Calu3 (cell line): ENCODE measurements at places on chromosomes 3 and 15. TPM values are rescaled to one million over a fixed set of nuclear protein-coding genes. Genes with fewer than 3 reads are reported as not detected.

- H3K27me3 ChIP-seq: peaks cover 60% of the 10 kb centered on the region
- H3K4me3 ChIP-seq: no peak overlapping the region
- H3K4me1 ChIP-seq: no peaks in the 10 kb centered on the region
- no peaks in the 10 kb centered on the region for H3K36me3 ChIP-seq
- no peak for DNase-seq
- no peak overlapping the region for H3K27ac ChIP-seq
Observed at GRCh38 chr3:127212711-127213110, 19.8 kb downstream of the PRR23E start.

- DNase-seq: peak; percentile 45
- peaks cover 57% of the 10 kb centered on the region for H3K4me1 ChIP-seq
- H3K36me3 ChIP-seq: peaks cover 12% of the 10 kb centered on the region
- no peaks in the 10 kb centered on the region for H3K27me3 ChIP-seq
Observed at GRCh38 chr3:98977520-98977919, 76.0 kb upstream of the DCBLD2 start.

Gene THBS1
- 81.2 and 199 TPM in 2 replicates for total RNA-seq

DNA sequence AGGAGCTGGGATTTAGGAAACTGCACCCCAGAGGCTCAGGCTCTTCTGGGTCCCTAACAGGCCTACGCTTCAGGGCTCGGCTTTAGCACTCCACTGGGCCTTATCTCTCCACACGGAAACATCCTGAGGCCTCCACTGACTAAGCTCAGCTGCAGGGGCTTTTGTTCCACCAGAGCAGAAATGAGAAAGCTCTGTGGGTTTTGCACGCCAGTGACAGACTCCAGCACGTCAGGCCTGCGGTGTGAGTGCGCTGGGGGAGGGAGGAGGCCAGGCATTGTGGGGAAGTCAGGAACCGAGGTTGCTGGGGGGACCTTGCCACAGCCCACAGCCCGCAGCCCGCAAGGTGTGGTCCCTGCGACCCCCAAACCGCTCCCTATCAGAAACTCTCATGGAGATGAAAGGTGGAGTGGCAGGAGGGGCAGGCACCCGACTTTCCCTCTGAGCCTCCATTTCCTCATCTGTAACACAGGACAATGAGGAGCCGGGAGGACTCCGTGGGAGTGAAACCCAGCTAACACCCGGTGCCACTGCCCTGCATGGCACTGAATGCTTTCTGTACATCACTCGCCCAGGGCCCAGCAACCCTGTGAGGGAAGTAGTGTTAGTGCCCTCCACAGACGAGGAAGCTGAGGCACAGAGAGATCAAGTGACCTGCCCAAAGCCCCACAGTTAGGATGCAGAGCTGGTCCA lies 106.5 kb downstream of the TPRA1 start:
- no peaks in the 10 kb centered on the region for H3K36me3 ChIP-seq
- peaks cover 99% of the 10 kb centered on the region for H3K27me3 ChIP-seq
- DNase-seq: no peak
- H3K4me1 ChIP-seq: no peaks in the 10 kb centered on the region
- H3K27ac ChIP-seq: no peak overlapping the region

DNA sequence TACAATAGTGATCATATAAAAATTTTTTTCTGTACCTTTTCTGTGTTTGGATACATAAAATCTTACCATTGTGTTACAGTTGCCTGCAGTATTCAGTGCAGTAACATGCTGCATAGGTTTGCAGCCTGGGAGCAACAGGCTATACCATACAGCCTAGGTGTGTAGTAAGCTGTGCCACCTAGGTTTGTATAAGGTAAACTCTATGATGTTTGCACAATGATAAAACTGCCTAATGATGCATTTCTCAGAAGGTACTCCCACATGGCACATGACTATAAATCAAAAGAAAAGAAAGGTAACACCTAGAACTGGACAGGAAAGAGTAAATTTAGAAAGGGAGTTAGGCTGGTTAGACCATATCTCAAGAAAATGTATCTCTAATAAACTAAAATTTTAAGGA lies 293.5 kb downstream of the ULK4 start:
- H3K27ac ChIP-seq: no peak overlapping the region
- no peaks in the 10 kb centered on the region for H3K4me1 ChIP-seq
- no peak overlapping the region for H3K4me3 ChIP-seq
- H3K27me3 ChIP-seq: no peaks in the 10 kb centered on the region
- H3K36me3 ChIP-seq: no peaks in the 10 kb centered on the region

DNA sequence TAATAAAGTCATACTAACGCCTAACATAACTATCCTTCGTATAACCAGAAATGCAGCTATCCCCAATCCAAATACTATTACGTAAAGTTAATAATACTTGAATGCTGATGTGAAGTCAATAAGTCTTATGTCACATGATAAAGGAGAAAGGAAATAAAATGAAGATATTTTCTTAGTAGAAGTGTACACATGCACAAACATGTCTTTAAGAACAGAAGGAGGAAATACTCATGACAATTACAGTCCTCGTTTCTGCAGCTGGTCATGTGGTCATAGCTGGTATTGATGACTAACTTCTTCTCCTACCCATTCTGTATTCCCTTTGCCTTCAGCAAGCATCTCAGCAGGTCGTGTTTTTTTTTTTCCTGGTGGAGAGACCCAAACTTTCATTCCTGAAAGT lies 244.3 kb downstream of the CHL1 start:
- no peak for DNase-seq
- no peak overlapping the region for H3K27ac ChIP-seq
- H3K4me3 ChIP-seq: no peak overlapping the region
- H3K36me3 ChIP-seq: no peaks in the 10 kb centered on the region

DNA sequence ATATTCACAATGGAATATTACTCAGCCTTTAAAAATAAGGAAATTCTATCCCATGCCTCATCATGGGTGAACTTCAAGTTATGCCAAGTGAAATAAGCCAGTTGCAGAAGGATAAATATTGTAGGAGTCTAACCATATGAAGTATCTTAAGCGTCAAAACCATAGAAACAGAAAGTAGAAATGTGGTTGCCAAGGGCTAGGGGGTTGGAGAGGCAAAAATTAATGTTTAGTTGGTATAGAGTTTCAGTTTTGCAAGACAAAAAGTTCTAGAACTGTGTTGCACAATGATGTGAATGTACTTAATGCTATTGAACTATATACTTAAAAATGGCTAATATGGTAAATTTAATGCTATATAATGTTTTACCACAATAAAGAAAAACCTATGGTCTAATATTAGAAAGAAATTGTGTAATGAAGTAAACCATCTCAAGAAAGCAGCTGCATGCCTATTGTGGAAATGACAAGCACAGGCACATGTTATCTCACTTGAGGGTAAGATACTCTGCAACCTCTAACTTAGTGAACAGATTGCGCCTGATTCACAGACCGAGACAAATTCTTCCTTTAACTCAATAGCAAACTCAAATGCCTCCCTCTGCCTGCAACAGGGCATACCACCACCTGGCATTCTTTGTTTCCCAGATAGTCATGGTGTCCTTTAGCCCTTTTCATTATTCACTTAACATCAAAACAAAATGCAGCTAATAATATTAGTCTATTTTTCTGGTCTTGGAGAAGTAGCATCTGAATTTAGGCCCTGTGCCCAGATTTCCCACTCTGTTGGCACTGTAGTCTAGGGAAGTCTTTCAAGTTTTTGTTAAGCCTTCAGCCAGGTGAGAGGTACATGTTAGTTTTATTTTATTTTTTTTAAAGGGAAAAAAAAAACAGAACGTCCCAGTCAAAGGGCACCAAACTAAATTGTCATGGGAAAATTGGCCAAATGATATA lies 80.2 kb upstream of the ACP3 start:
- H3K4me1 ChIP-seq: peaks cover 5% of the 10 kb centered on the region
- H3K27me3 ChIP-seq: peaks cover 19% of the 10 kb centered on the region
- H3K27ac ChIP-seq: no peak overlapping the region
- no peak overlapping the region for H3K4me3 ChIP-seq

- H3K27ac ChIP-seq: no peak overlapping the region
- no peak for DNase-seq
- H3K4me1 ChIP-seq: no peaks in the 10 kb centered on the region
- no peak overlapping the region for H3K4me3 ChIP-seq
- peaks cover 77% of the 10 kb centered on the region for H3K27me3 ChIP-seq
Observed at GRCh38 chr3:65277798-65278197, 590.0 kb upstream of the ADAMTS9 start.

GRCh38 chr3:131739211-131739610 lies 236.4 kb upstream of the MRPL3 start:
- H3K4me3 ChIP-seq: no peak overlapping the region
- no peaks in the 10 kb centered on the region for H3K4me1 ChIP-seq
- H3K27me3 ChIP-seq: no peaks in the 10 kb centered on the region

Gene RETNLB
- total RNA-seq: not detected in 2 replicates
